Inflammatory macrophage (primary cell): ENCODE measurements at places on chromosomes 13 and 19.

- no peak for DNase-seq
These were observed 38.9 kb downstream of the CAPN12 start for GRCh38 chr19:38705197-38706019.

DNA sequence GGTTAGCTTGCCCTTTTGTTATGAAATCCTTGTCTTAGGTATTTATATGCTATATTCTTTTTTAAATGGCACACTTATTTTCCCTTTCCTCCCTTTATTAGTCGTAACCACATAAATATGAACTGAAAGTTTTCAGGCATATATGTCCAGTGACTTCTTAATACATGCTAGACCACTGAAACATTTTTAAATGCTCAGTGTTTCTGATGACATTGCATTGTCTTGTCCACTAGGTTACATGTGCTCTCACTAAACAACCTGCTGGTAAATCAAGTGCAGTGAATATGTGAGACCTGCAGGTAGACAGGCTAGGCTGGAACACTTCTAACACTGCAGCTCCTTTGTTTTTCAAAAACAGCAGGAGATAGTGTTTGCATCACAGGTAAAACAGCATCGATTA lies 332.6 kb upstream of the DACH1 start:
- no peak for DNase-seq

DNA sequence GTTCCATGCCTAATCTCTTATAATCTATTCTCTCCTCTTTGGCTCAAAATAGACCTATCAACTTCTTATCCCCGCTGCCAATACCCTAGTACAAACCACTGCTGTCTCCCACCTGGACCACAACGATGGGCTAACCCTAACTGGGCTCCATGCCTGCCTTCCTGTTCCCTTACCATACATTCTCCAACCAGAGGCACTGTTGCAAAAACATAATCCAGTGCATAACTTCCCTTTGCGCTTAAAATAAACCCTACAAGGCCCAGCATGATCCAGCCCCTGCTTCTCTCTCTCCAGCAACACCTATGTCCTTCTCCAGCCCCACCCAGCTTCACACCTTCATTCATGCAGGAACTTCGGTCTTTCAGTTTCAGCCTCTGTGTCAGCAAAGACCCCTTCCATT lies 27.4 kb upstream of the CEBPA start:
- peak; percentile 58 for DNase-seq

GRCh38 chr19:41804336-41804735 lies 7.9 kb downstream of the CEACAM3 start:
- no peak for DNase-seq

- no peak for DNase-seq
These were observed 90.2 kb upstream of the UQCRFS1 start for GRCh38 chr19:29303069-29303718.

GRCh38 chr19:35223862-35224505 lies 4.6 kb downstream of the FAM187B start:
- no peak for DNase-seq

DNA sequence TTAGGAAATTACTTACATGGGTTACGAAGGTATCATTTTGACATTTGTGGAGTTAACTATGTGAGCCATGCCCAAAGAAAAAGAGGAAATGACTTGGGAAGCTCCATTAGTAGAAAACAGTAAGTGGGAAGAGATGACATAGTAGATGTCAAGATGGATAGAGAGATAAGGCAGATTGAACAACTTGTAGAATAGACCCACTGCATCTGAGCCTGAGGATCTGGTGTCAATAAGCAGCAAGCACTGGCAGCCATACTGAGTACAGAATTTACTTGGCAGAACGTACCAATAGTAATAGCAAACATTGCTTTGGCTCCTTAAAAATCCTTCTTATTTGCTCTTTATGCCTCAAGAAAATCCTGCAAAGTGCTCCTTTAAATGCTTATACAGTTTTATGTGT lies 203.8 kb downstream of the GPC6 start:
- DNase-seq = no peak

GRCh38 chr13:31598990-31599389 lies 140.3 kb upstream of the RXFP2 start:
- DNase-seq = no peak

- peak; percentile 76 for DNase-seq
These were observed 3.9 kb upstream of the CD209 start for GRCh38 chr19:7751157-7751783.

- DNase-seq = no peak
These were observed 2.8 kb downstream of the RNF113B start for GRCh38 chr13:98174307-98174706.

- no peak for DNase-seq
These were observed 97.3 kb downstream of the CACNA1A start for GRCh38 chr19:13408889-13409518.

- DNase-seq = no peak
These were observed 425.1 kb downstream of the EFNB2 start for GRCh38 chr13:106110241-106110855.

DNA sequence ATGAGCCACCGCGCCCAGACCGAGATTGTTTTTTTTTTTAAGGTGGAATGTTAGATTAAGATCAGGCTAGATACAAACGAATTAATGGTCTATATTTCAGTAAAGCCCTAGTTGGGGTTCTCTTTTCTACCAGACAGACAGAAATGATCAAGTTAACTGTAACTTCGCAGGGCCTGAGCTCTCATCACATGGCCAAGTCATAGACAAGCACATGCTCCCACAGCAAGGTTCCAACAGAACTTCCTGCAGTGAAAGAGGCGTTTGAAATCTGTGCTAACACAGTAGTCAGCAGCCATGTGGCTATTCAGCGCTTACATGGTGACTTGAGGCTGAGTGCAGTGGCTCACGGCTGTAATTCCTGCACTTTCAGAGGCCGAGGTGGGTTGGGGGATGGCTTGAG lies 34.7 kb upstream of the SEMA6B start:
- peak; percentile 68 for DNase-seq

DNA sequence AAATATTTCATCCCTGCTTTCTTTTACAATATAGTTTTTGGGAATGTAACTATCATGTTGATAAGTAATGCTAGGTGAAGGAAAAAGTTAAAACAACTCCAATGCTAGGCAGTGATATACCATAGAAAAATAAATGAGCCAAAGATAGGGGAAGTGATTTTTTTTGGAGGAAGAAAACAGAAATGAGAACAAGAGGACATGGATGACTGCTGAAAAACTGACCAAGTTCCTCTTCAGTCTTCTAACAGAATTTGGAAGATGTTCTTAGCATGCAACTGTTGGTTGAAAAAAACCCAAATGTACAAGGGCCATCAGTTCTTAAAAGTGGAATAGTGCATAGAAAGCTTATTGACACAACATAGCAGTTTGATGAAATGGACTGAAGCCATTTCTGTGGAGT lies 262.5 kb upstream of the STARD13 start:
- DNase-seq = peak; percentile 69

DNA sequence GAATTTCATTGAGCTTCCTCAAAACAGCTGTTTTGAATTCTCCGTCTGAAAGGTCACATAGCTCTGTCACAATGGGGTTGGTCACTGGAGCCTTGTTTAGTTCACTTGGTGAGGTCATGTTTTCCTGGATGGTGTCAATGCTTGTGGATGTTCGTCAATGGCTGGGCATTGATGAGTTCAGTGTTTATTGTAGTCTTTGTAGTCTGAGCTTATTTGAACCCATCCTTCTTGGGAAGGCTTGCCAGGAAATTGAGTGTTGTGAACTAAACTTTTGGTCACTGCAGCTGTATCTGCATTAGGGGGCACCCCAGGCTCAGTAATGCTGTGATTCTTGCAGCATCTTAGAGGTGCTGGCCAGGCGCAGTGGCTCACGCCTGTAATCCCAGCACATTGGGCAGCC lies 22.0 kb downstream of the BLOC1S3 start:
- no peak for DNase-seq

DNA sequence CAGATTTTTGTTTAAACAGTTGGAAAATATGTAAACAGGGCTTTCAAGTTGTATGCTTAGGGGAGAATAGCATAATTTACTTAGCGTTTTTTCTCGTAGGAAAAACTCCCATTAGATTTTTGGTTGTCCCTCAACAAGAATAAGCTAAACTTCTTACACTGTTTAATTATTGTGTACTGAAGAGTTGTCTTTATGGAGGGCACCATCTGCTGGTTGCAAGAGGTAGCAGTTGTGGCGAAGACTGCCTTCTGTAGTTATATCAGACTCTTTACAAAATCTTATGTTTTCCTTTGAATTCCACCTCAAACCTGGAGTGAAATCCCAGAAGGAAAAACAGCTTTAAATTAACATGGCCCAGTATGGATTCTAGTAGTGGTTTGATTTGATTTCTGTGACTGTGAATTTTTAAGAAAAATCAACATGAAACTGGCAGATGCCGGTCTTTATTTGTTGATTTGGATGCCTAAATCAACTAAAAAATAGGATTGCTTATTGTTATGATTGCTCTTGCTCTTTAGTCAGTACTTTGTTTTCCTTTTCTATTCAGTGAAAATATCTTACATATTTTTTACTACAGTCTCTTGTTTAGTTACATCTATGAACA lies 53.4 kb downstream of the PDS5B start:
- DNase-seq = peak; percentile 60

DNA sequence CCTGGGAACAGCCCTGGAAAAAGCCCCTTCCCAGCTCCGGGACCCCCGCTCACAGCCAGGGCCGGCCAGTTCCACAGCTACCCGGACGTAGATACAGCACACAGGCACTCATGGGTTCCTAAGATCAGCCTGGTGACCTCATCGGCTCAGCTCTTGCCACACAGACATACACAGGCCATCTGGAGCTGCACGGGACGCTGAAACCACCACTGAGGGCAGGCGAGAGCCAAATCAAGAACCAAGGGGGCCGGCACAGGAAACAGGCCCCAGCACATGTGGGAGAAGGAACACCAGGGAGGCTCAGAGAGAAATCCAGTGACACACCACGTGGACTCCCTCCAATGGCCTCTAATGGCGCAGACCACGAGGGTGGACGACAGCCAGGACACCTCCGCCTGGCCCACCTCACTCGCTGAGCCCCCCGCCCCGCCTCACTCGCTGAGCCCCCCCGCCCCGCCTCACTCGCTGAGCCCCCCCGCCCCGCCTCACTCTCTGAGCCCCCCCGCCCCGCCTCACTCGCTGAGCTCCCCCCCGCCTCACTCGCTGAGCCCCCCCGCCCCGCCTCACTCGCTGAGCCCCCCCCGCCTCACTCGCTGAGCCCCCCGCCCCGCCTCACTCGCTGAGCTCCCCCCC lies 69.7 kb upstream of the C13orf46 start:
- peak; percentile 65 for DNase-seq

DNA sequence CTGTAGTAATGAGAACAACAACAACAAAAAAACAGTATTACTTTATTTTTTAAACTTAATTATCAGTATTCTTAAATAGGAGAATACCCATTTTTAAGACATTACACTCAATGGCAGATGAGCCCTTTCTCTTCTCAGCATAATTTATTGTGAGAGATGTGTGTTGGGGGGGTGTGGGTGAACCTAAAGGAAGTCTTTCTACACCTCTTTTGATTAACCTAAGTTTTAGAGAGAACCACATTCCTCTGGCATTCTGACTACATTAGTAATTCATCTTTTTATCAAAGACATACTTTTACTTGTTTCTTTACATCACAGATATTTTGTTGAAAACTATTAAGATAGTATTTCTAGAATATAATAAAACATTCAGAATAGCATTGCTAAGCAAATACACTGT lies 890.9 kb downstream of the PCDH9 start:
- no peak for DNase-seq
